Astrocyte of the spinal cord (primary cell): ENCODE measurements at places on chromosomes 7 and 10.

GRCh38 chr10:132957131-132957530 lies 14.8 kb upstream of the CFAP46 start:
- no peak for DNase-seq

DNA sequence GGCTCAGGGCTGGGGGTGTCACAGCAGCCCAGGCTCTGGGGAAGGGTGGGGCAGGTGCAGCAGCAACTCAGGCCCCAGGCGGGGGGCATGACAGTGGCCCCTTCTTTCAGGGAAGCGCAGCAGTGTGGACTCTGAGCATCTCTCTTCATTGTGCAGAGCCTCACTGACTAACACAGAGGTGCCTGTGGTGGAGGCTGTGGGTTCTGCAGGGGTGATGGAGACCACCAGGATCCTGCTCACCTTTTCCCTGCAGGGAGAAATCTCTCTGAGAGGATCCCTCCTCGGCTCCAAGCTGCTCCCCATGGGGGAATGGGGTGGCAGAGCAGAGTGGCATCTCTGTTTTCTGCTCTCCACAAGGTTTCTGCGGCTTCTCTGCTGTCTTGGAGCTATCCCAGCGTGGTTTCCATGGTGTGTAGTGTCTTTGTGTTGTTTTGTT lies 37.8 kb upstream of the SHH start:
- DNase-seq = no peak

GRCh38 chr7:36686499-36686898 lies 37.8 kb downstream of the AOAH start:
- peak; percentile 45 for DNase-seq

GRCh38 chr10:24596217-24596930 lies 127.3 kb downstream of the ARHGAP21 start:
- no peak for DNase-seq

GRCh38 chr10:78623578-78624215 lies 445.1 kb upstream of the ZMIZ1 start:
- DNase-seq = peak; percentile 80
